Stimulated activated CD4-positive, alpha-beta T cell treated with anti-CD3 and anti-CD28 coated beads, Interleukin-4, amount 100 ng/mL, for 1 hour (primary cell): ENCODE measurements at places on chromosomes 2 and 18.

DNA sequence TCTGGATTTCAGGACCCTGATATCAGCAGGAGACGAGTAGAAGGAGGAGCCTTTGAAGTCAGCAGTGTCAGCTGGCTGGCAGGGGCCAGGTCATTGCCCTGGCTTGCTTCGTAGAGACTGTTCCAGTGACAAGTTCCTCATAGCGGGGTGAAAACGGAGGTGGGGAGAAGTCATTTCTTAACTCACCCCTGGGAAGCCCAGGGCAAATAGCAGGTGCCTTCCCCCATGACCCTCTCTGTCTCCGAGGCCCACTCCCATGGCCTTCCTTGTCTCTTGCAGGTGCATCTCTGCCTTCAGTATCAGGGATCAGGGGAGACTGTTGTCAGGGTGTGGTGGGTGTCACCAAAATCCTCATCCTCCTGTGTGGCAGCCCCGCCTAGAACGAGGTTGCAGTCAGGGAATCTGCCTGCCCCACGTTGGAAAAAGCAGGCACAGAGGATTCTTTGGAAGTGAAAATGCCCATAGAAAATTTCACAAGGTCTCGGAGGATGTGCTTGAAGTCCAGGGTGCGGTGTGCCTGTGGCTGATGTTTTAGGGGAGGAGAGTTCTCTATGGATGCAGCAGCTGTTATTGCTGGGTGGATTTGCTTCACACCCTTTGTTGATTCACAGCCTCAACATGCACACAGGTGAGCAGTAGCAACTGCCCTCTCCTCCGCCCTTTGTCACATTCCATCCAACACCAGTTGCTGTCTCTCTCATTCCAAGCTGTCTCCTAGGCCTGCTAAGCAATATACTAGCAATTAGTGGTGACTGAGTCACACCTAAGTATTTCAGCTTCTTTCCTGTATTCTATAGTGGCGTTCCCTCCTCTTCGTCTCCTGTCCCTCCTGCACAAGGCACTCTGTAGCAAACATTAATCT is 142.6 kb upstream of the FHL2 start:
- DNase-seq: no peak

DNA sequence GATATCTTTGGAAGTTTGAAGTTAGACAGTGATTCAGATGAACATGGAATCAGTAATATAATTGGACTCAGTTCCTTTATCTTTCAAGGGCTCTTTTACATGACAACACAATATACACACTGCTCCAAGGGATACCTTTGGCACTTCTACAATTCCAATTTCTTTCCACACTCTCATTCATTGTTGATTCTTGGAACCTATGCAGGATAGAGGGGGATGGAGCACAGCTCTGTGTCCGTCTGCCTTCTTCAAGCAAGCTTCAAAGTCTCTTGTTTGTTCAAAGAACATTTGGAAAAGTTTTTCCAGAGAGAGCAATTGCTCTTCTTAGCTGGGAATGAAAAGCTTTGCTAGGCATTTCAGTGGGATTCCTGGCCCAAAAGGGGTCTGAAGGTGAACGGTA is 276.2 kb upstream of the ZEB2 start:
- no peak for DNase-seq

- DNase-seq: no peak
Observed at GRCh38 chr2:6909431-6910385, 7.5 kb upstream of the RNF144A start.

- no peak for DNase-seq
Observed at GRCh38 chr2:237886685-237887481, 27.5 kb downstream of the RAMP1 start.

- no peak for DNase-seq
Observed at GRCh38 chr2:51888120-51888519, 856.2 kb upstream of the NRXN1 start.

- DNase-seq: no peak
Observed at GRCh38 chr2:223314811-223315210, 262.8 kb downstream of the KCNE4 start.

GRCh38 chr18:49762191-49763077 is 50.9 kb downstream of the ACAA2 start:
- no peak for DNase-seq

- DNase-seq: no peak
Observed at GRCh38 chr18:32801228-32801627, 28.4 kb upstream of the KLHL14 start.

DNA sequence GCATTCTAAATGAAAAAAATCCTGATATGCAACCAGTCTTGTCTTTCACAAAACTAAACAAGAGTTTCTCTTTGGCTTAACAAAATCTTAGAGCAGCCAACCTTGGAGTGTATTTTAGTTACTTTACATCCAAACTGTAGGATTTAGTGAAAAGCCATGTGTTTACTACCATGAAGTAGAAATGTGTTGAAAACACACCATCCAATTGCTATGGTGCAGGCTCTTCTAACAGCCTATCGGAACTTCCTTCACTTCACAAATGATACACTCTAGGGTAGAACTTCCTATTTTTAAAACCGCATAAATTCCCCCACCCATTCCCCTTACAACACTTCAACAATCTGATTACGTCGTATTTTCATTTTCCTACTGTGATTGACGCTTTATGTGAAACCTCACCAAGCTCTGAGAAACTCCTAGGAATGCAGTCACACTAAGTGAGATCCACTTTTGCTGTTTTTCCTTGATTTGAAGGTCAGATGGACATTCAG is 74.4 kb upstream of the MAP4K4 start:
- no peak for DNase-seq

GRCh38 chr2:8456151-8457091 is 225.4 kb upstream of the ID2 start:
- peak; percentile 60 for DNase-seq

DNA sequence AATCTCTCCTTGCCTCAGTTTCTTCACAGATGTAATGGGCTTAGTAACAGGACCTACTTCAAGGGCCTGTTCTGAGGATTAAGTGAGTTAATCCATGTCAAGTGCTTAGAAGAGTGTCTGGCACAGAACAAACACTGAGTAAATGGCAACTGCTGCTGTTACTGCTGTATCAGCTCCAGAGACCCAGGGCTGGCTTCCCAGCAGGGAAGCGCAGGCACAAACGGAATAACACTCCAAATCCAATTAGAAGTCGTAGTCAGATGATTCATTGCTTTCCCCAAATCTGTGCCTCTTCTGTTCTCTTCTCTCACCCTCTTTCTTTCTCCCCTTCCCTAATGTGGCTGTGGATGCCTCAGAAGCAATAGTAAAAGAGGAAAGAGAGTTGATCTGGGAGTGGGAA is 101.1 kb upstream of the FZD7 start:
- DNase-seq: no peak

DNA sequence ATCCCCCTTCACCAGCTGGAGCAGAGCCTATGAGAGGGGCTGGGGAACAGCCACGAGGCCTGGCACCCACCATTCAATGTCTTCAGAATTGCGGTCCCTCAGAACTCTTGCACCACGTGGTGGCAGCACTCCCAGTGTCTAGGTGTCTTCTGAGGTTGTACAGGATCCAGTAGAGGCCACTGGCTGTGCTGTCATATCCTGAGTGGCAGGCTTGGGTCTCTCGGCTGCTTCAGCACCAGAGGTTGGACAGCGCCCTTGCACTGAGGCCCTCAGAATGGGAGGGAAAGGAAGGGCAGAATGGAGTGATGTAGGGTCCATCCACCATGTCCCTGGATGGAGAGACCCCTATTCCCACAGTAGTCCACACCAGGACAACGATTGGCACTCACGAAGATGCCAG is 112.0 kb upstream of the TEKT4 start:
- DNase-seq: no peak

DNA sequence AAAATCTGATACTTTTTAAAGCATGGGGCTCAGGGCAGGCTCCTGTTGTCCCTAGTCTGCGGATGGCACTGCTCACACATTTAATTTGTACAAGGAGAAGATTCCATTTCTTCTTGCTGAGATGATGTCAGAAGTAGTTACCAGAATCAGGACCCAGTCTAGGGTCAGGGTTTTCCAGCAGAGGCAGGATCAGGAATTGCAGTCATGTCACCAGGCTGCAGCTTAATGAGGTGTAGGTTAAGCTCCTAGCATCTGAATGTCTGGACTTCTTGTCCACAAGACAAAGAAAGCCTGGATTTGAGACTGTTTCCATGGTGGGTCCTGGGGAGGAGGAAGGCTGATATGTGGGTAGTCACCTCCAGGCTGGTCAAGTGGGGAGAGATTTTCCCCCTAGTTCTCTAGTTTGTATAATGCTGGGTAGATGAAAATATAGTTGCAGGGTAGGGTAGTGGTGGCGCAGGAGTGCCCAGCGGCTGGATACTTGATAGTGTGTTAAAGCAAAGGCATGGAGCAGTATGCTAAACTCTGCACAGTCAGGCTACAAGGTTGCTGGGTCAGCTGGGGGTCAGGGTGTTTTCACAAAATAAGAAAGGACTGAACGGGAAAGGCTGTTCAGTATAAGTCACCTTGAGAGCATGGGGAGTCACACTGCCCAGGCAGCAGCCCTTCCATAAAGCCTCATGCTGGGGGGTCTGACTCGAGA is 148.4 kb downstream of the PRKCE start:
- no peak for DNase-seq

GRCh38 chr2:127737892-127738291 is 36.6 kb downstream of the SFT2D3 start:
- no peak for DNase-seq
